Daoy (cell line): ENCODE measurements at places on chromosomes 2 and 18. TPM values are rescaled to one million over a fixed set of nuclear protein-coding genes. Genes with fewer than 3 reads are reported as not detected.

The ZNF397 gene
- total RNA-seq: 6.9 and 9.5 TPM in 2 replicates

DNA sequence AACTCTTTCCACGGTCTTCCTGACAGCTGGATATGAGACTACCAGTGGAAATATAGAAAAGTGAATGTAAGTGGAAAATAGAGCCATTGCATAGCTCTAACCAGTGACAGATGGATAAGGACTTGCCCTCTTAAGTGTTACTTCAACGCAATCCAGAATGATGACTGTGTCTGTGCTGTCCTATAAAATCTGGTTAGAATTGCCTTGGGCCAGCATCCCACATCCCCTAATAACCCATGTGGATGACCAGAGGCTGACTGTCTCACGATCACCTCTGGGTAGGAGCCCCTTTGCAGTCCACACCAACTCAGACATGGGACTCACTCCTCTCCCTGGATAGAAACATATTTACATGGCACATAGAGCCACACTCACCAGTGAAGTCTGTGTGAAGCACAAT lies 186.6 kb downstream of the C1D start:
- DNase-seq: peak; percentile 22

- no peak for DNase-seq
Observed at GRCh38 chr2:72778410-72778809, 47.4 kb downstream of the EXOC6B start.

DNA sequence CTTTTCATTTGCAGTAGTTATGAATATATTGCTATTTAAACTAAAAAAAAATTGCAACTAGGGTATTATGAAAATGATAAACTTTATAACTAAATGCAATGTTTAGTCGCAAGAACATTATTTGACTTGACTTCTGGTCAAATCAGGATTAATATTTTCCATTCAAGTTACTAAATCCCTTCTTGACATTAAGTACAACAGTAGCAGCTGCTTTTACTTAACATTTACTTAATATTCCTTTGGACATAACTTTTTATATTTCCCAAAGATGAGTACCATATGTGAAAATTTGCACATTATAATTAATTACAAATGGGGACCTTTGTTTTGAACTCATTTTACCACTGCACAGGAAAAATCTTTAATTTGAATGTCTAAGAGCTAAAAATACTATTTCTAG lies 74.0 kb downstream of the PMS1 start:
- DNase-seq: no peak

The EMX1 gene
- total RNA-seq: 0.06 and 0.29 TPM in 2 replicates

The CREB1 gene
- total RNA-seq: 17.1 and 32.2 TPM in 2 replicates

GRCh38 chr2:203492965-203493364 lies 42.1 kb downstream of the RAPH1 start:
- no peak for DNase-seq

DNA sequence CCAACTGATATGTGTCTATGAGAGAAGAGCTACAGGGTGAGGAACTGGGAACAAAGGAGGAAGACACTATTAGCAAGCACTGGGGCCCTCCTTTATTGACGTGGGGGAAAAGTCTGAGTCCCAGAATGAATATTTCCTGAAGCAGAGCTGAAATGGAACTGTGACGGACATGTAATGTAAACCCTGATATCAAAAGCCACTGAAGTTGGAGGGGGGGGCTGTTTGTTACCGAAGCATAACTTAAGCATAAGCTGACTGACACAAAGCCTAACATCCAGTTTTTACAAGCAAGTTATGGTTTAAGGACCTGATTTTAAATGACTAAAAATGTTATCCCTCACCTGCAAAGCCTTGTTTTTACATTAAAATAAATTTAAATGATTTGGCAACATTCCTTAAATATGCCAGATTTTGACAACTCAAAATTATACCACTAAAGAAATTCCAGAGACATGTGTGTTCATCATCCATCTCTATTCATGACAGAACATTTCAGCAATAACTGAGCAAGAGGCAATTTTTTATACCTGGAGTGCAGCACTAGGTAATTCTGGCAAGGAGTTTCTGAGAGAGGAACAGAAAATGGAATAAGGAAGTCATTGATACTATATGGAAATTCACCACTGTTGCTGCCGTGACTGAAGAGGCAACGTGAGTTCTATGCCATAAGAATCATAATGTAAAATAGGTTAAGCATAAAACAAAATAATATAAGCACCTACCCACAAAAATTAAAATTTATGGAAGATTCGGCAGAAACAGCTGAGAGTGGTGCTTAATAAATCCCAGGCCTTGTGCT lies 186.0 kb downstream of the AFF3 start:
- no peak for DNase-seq

The GCG gene
- not detected in 2 replicates for total RNA-seq

DNA sequence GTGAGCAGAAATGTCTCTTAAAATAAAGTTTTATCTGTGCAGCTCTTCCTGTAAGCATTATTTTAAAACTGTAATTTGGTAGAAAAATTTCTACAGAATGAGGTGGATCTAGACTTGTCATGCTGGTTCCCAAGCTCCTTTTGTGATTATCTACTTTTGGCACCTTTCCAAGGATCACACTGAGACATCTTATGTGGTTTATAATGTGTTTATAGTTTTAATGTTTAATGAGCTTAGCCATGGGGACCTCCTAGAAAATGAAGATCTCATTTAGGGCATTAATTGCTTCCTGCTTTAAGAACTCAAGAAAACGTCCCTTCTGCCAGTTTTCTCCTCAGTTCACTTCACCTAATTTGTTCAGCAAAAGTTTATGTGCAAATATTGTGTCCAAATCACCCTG lies 468.4 kb downstream of the SUCLG1 start:
- no peak for DNase-seq

- no peak for DNase-seq
Observed at GRCh38 chr2:20164734-20165478, 60.0 kb downstream of the SDC1 start.

The MBP gene
- total RNA-seq: 0.21 TPM in 1 of 2 replicates, not detected in the other

DNA sequence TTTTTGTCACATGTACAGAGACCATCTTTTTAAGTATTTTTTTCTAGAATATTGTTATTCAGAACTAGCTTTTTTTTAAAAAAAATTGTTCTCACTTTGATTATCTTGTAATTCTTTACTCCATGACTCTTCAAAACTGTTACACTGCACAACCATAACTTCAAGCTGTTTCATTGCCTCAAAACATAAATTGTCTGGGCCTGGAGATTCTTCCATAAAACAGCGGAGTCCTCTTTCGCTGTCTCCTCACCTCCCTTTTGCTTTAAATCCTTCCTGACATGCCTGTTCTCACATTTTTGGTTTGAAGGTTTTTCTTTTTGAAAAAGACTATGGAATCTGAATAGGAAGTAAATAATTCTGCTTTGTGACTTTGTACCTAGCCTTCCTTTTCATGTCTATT lies 126.7 kb downstream of the GALNT3 start:
- no peak for DNase-seq

DNA sequence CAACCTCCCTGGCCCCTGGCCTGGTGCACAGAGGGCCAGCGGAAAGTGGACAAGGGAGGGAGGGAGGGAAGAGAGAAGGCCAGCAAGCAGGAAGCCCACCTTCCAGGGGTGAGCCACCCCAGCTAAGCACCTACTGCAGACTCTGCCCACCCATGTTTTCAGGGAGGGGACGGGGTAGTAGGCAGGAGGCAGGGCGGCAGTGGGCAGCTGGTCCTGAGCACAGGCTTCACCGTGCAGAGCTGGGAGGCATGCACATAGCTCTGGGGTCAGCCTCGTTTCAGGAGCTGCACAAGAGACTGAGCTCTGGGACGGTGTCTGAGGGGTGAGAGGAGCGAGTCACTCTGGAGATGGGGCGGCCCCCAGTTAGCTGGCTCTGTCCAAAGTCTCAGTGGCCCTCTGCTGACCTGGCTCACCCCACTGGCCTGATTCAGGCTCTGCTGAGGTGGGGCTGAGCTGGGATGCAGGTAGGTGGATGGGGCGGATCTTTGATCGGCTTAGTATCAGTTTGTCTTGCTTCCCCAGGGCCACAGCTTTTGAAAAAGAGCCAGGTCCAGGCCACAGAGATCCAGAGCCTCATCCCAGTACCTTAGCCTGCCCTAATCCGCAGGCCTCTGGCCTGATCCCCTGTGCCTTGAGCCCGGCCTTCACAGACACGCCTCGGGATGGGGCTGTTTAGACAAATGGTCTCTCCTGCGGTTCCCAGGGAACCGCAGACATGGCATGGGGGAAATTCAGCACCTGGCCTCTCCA lies 3.7 kb downstream of the NMUR1 start:
- no peak for DNase-seq

GRCh38 chr18:55779691-55780585 lies 191.9 kb upstream of the TCF4 start:
- DNase-seq: peak; percentile 41

The MRPL53 gene
- 41.5 and 43.9 TPM in 2 replicates for total RNA-seq

- no peak for DNase-seq
Observed at GRCh38 chr18:58247363-58247834, 203.4 kb downstream of the NEDD4L start.

GRCh38 chr2:28950941-28951630 lies 30.0 kb upstream of the TOGARAM2 start:
- DNase-seq: no peak

DNA sequence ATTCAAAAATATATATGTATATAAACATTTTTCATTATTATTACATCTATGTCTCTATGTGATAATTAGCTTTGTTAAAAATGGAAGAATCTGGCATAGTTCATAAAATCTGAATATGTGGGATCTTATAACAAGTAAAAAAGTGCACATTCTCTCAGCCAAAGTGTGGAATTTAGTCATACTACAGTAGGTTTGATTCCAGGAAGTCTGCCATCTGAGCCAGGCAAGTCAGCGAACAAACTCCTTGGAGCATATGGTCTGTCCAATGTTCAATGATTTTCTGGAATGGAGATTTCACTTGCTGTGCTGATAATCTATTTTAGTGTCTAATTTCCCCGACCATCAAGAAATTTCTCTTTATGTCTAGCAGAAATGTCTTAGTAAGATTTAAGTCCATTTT lies 1033.2 kb upstream of the NXPH2 start:
- no peak for DNase-seq

GRCh38 chr2:158102446-158102845 lies 770 bp downstream of the UPP2 start:
- DNase-seq: no peak

GRCh38 chr18:51778115-51778514 lies 561.9 kb upstream of the DCC start:
- DNase-seq: no peak

GRCh38 chr2:44579115-44579836 lies 217.5 kb downstream of the CAMKMT start:
- no peak for DNase-seq

The SGPP2 gene
- 0.74 and 0.92 TPM in 2 replicates for total RNA-seq

- peak; percentile 76 for DNase-seq
Observed at GRCh38 chr2:144942516-144943256, 422.8 kb upstream of the ZEB2 start.

The ZAP70 gene
- 0.33 and 0.46 TPM in 2 replicates for total RNA-seq
